ENCODE measurements at places on chromosomes 1 and 21.

GRCh38 chr1:1542766-1543705, 2.6 kb upstream of the TMEM240 start:
- peak; percentile 25 for DNase-seq

GRCh38 chr1:184802354-184803179, 47.9 kb upstream of the EDEM3 start:
- DNase-seq, result no peak

- DNase-seq, result no peak
Measured at GRCh38 chr1:73511038-73511437, 686.9 kb downstream of the LRRIQ3 start.

DNA sequence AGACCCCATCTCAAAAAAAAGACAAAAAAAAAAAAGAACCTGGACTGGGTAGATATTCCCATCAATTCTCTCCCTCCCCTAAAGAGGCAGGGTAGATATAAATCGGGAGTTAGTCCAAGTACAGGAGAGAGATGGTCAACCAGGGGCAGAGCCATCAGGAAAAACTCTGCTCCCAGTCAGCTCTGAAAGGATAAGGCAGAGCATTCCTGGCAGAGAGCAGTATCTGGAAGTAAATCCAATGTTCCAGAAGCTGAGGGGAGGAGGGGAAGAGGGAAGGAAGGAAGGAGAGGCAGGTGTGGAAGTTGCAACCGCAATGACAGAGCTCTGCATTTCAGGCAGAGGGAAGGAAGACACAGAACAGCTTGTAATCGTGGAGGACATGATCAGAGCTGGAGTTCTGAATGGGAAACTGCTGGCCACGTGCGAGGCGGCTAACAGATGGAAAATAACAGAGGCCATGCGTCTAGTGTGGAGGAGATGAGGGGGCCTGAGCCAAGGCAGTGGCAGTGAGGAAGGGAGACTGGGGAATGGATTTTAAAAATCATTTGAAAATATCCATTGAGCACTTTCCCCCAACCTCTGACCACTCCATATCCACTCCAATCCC, 15.3 kb upstream of the VWA5B1 start:
- no peak for DNase-seq

- DNase-seq, result no peak
Measured at GRCh38 chr1:184433956-184434502, 47.2 kb downstream of the C1orf21 start.

DNA sequence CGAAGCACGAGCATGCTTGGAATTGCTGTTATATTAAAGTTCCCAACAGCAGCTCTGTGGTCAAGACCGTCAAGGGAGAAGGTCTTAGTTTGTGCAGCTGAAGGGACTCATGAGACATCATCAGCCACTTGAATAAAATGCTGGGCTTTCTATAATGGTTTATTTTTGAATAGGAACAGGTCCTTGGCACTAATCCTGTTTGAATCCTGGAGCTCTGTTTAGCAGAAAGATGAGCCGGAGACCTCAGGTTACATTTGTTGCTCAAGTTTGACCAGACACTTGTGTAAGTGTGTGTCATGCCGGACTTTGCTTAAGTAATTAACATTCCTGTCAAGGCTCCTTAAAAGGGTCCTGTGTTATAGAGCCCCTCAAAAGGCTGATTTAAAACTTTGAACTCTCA, 186.5 kb downstream of the ROR1 start:
- no peak for DNase-seq

DNA sequence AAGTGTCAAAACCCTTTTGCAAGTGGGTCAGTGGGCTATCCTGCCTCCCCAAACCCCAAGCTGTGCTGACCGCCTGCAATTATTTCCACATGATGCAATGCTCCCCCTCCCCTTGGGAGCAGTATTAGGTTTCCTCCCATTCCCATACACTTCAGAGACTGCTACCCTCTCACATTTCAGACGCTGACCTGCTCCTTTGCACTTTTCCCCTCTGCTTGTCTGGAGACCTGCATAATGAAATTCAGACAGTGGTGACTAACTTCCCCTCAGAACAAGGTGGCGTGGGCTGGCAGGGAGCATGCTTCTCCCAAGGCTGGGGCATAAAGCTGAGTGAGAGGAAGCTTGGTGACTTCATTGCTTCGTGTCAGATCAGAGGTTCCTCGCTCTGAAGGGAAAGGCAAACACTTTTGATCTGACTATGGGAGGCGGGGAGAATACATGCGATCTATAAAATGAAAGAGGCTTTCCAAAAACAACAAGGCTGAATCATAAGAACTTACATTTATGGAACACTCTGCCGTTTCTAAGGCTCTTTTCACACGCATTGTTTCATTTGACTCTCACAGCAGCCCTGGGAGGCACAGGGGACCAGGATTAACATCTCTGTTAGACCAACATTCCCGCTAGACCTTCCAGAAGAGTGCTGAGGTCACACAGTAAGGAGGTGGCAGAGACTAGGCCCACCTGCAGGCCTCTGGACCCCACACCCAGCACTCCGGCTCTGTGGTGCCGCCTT, 27.5 kb upstream of the ROR1 start:
- DNase-seq, result peak; percentile 18

- DNase-seq, result no peak
Measured at GRCh38 chr1:78624035-78624434, 3.8 kb downstream of the IFI44L start.

DNA sequence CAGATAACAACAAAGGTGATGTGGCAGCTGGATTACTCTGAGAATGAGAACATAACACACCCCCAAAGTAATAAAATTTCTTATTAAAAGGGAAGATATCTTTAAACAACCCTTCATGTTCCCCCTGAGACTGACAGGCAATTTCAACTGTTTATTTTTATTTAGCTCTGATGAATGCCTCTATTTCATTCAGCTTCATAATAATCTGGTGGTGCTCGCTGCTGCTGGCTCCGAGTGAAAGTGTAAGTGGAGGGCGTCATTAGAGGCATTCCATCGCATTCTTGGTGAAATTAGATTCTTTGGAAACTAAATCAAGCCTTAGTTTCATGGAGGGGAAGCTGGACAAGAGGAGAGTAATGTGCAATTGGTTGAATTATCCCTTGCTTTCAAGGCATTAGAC, 128.9 kb downstream of the GRIK1 start:
- no peak for DNase-seq

DNA sequence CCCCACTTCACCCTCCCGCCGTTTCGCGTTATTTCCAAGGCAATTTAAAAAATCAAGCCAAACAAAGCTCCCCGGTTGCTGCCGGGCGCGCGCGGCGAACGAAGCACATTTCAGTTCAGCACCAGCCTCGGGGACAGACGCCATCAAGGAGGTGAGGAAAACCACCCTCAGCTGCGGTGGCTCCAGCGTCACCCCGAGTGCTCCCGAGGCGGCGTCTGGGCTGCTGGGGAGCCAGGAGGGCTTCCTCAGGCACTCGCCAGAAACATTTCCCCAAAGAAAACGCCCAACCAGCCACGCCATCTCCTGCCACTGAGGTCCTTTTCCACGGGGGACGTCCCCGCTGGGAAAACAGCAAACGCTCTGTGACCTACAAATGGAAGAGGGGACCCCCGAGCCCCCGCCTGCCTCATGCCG, 623 bp downstream of the GNG4 start:
- DNase-seq, result peak; percentile 86

DNA sequence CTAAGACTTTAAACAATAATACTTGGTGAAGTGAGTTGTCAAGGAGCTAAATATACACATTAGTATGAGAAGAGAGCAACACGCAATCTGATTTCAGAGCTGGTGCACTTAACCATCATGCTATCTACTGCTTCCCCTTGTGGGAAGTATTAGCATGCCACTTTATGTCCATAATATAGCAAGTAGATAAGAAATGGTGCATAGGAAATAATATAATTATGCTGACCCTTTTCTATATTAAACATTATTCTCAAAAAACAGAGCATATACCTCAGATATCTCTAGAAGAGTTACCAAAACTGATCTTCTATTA, 63.4 kb downstream of the MAGI3 start:
- peak; percentile 16 for DNase-seq

DNA sequence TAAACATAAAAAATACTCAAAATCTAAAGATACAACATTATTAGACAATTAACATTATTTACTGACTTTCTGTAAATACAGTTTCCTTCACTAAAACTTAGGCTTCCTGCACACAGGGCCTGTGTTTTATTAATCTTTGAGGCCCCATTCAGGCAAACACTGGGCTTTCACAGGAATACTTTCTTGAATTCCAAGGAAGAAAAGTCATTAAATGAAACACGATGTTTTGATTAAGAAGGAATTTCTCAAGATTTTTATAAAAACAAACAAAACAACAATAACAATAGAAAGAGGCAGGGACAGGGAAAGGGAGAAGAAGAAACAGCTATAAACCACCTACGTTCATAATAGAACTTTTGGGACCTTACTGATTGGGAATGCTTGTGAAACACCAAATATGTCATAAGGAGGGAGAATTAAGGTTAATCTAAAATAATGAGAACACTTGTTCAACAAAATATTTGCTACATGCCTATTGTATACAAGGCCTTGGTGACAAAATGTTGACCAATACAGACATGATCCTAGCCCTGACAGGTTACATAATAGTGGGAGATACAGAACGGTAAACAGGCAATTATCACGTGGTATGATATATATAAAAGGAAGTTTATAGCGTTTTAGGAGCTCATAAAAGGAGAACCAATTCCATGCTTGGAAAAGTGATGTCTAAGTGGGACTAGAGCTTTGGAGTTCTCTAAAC, 3.6 kb downstream of the DDAH1 start:
- DNase-seq, result no peak

DNA sequence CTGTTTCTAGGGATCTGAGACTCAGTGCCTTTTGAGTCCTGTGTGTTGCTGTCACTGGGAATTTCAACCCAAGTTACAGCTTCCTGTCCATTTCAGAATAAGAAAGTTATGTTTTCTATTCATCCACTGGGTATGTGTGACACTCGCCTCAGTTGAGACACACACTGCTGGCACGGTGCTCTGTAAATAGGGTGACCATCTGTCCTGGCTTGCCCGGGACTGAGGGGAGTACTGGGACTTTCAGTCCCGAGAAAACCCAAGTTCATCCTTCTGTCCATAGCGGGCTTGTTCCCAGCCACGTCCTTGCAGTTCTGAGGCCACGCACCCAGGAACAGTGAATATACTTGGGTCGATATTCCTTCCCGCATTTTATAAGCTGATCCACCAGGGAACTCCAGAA, 56.3 kb upstream of the DISP3 start:
- no peak for DNase-seq

GRCh38 chr1:32860566-32860965, 10.1 kb downstream of the FNDC5 start:
- no peak for DNase-seq

DNA sequence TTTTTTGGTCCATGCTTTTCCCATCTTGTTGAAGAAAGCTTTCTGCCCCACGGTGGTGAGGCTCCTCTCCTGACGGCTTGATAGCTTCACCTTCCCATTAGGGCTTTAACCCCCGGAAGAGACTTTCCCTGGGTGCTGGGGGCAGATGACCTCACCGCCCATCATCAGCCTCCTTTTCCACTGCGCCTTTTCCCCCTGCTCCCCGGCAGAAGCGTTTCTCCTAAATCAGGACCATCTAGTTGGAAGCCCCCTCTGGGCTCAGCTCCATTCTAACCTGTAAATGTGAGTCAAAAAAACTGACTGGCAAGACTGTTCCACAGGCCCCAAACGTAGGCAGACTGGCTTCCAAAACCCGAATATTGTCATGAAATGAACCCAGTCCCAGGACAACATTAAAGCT, 6.7 kb downstream of the POFUT2 start:
- DNase-seq, result no peak

GRCh38 chr1:18175530-18176377, 68.2 kb downstream of the IGSF21 start:
- no peak for DNase-seq

GRCh38 chr1:92167151-92167550, 50.6 kb upstream of the C1orf146 start:
- no peak for DNase-seq

DNA sequence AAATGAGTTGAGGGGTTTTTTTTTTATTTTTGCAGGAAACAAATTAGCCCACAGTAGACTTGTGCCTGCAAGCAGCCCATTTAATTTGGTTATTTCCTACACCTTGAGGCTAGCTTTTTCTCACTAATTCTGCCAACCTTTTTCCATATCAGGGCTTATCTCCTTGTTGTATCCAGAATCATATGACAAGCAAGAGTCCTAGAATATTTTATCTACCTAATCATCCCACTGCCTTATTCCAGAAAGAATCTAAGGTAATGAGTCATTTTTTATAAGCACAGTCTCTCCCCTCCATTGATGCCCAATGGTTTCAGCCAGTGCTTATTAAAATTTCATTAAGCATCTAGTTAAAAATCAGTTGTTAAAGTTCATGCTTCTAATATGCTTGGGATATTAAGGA, 324.1 kb downstream of the BARHL2 start:
- no peak for DNase-seq

- DNase-seq, result peak; percentile 54
Measured at GRCh38 chr1:50214717-50215116, 106.0 kb downstream of the ELAVL4 start.

DNA sequence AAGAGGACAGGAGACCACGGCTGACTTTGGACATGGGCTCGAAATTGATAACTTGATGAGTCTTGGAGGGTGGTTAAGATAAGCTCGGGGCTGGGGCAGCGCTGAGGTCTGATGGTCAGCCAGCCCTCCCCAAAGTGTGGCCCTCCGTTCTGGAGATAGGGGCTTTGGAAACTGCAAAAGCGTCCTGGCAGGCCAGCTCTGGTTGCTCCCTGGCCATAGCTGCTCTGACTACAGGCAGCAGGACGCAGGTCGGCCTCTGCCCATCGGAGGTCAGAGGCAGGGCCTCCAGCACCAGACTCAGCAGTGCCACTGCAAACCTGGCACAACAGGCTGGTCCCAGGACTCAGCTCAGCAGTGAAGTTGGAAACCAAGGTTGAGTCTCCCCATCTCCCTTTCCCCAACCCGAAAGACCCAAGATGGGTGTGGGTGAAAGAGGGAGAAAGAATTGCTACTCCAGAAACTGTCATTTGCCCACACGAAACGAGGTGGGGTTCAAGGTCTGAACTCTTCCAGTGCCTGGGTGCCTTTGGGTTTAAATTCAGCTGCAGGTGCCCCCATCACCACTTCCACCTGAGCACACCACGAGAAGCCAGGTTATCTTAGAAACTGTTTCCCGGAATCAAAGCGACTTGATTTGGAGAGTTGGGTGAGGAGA, 4.8 kb downstream of the SIM2 start:
- no peak for DNase-seq

DNA sequence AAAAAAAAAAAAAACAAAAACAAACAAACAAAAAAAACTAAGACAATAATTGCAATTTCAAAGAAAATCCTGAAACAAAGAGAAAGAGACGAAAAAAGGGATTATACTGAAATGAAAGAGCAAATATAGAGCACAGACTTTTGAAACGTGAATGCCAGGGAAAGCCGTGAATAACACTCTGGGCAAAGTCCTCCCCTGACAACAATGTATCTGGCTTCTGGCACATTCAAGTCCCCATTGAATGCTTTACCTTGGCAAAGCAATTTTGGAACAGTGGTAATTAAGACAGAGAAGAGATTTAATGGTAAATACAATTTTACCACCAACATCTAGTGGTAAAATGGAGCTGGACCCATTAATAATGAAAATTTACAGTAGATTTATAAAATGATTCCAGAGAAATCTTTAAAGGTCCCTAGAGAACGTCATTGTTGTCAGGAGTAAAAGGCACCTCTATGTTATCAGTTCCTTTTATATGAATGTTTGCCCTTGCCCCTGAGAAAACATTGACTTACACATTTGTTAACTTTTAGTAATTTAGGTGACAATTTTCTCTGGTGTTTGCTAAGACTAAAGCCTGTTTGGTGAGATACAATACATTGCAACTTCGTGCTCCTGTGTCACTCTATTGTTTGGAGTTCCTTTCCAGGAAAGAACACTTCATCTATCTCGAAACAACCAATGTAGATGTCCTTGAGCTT, 89.7 kb downstream of the GREM2 start:
- DNase-seq, result no peak

- peak; percentile 92 for DNase-seq
Measured at GRCh38 chr1:110879758-110880606, 7.0 kb downstream of the CD53 start.
